Right renal cortex interstitium (tissue), 3 donors: ENCODE measurements at places on chromosomes 6 and 20. TPM values are rescaled to one million over a fixed set of nuclear protein-coding genes. Genes with fewer than 3 reads are reported as not detected.

Gene EPPIN
- 0.32 TPM for polyA plus RNA-seq

Gene ASIP
- polyA plus RNA-seq = 0.28 TPM

Gene PRSS35
- 43.0 TPM for polyA plus RNA-seq

Gene ENPP1
- polyA plus RNA-seq = 18.0 TPM

Gene BTBD3
- 74.3 TPM for polyA plus RNA-seq

Gene GHRH
- not detected for polyA plus RNA-seq

Gene SLC22A7
- 0.25 TPM for polyA plus RNA-seq

Gene FLRT3
- polyA plus RNA-seq = 138 TPM

Gene ERVFRD-1
- 0.22 TPM for polyA plus RNA-seq
